ENCODE measurements at places on chromosomes 7 and 10.

DNA sequence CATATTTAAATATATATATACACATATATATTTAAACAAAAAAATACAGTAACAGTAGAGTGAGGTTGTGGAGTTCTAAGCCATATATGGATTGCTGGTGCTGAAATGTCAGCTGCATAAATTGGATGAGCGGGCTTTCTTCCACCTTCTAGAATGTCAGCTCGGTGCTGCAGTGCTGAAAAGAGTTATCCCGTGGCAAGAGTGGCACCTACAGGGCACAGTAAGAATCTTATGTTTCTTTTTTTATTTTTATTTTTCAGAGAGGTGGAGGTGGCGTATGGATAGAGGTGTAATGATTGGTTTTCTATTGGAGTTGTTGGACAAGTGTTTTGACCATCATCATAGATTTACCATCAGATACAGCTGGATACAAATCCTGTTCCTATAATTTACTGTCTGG lies 86.2 kb upstream of the DYNC1I1 start:
- DNase-seq, result peak; percentile 39

DNA sequence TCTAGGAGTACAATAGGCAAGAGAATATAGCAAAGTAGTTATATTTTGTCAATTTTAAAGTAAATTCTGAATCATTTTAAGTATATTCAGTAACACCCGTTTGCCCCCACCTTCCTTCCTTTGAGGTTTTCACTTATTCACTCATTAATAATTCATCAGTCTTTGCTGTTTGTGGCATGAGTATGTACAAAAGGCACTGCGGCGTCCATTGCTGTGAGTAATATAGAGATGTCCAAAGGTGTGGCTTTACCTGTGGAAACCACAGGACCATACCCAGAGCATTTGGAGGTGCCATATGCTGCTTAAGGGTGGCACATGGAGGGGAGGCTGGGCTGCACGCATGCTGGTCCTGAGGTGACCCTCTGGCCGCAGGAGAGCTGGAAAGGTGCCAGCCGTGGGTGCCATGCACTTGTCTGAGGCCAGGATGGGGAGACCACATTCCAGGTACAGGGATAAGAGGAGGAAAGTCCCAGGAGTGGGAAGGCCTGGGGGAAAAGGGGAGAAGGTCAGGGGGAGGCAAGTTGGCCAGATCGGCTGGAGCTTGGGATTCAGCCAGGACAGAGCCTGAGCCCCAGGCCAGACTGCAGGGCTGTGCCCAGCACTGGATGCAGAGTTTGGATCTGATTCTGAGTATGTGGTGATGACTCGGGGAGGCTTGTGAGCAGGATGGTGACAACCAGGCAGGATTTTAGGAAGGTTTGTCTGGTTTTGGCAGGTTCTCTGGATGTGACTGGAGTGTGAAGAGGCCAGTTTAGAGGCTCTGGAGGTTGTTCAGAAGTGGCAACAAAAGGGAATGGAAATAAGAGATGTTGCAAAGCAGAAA lies 223.4 kb downstream of the MGMT start:
- DNase-seq, result no peak

DNA sequence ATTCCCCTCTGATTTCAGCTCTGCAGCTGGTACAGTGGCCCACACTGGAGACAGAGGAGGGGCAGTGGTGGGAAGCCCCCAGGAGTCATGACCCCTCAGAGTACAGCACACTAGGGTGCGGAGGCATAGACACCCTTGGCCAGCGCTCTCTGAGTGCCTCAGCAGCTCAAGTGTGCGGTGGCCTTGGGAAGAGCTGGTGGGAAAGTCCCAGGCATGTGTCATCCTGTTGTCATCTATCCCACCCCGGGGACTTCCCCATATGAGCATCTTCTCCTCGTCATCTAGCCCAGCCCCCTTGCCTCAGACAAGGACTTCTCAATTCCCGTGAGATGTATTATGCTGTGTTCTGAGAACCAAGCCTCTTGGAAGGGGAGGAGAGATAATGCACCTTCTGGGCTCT lies 15.6 kb upstream of the PPIF start:
- DNase-seq, result peak; percentile 97

GRCh38 chr10:37289833-37290464 lies 164.6 kb downstream of the ANKRD30A start:
- DNase-seq, result no peak

GRCh38 chr7:101527844-101528667 lies 101.0 kb downstream of the MYL10 start:
- peak; percentile 69 for DNase-seq

DNA sequence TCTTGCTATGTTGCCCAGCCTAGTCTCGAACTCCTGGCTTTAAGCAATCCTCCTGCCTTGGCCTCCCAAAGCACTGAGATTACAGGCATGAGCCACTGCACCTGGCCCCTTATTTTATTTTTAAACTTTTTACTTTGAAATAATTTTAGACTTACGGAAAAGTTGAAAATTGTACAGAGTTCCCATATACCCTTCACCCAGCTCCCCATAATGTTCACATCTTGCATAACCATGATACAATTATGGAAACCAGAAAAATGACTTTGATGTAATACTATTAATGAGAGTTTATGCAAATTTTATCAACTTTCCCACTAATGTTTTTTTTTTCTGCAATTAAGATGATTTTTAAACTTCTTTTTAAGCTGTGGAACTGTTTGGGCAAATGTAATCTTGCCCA lies 58.3 kb downstream of the CDH23 start:
- DNase-seq, result no peak

- DNase-seq, result no peak
These were observed 13.9 kb downstream of the BUD31 start for GRCh38 chr7:99422625-99423024.

- no peak for DNase-seq
These were observed 50.9 kb downstream of the DOCK1 start for GRCh38 chr10:126955934-126956711.

DNA sequence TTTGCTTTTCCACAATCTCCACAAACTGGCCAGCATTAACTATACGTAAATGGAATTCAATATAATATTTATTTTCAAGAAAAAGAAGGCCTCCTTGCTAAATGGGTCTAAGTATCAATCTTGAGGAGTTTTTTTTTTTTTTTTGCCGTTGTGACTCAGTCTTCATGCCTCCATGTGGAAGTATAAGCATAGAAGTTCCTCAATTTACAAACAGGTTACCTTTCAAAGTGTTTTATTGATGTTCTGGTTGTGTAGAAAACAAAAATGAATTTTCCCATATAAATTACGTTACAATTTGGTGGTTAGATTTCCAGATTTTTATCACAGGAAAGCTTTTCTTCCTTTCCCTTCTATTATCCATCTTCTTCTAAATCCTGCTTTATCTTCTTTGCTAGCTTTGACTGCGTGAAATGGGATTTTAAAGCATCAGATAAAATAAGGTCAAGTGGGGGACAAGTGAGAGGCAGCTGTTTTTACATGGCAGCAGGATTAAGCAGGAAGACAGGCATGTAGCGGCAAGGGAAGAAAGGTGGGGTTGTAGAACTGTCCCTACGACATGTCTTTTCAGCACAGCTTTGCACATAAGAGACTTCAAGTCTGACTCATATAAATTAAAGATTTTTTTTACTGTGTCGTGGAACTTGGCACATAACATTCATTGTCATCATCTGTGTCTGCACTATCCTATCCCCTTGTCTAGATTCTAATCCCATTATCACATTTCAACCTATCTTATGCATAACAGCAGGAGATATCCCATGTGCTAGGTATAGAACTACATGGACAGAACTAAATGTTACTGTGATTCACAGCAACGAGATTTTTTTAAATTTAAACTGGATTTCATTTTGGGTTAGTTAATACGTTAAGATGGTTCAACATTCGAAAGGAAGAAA lies 135.3 kb upstream of the FAM3C start:
- DNase-seq, result no peak

DNA sequence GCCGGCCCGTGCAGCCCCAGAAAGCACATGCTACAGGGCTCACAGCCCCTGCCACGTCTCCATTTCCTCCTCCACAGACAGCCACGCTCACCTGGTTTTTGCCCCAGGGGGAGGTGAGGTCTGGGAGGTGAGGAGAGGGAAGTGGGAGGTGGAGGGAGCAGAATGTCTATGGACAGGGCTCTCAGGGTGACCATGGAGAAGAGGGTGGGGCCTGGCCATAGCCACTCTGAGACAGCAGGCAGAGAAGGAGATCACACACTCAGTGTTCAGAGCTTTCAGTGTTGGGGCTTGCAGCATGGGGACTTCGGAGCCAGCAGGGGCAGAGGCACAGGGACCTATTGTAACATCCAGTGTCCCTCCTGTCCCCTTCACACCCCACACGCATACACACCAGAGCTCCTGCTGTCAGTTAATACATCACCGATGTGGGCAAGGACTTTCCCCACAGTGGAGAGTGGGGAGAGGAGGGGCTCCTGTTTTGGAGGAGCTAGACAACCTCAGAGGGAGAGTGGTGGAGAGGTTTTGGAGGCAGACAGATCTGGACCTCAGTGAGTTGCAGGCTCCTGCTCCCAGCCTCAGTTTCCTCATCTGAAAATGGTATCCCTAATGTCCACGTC lies 14.4 kb downstream of the WDFY4 start:
- DNase-seq, result no peak

DNA sequence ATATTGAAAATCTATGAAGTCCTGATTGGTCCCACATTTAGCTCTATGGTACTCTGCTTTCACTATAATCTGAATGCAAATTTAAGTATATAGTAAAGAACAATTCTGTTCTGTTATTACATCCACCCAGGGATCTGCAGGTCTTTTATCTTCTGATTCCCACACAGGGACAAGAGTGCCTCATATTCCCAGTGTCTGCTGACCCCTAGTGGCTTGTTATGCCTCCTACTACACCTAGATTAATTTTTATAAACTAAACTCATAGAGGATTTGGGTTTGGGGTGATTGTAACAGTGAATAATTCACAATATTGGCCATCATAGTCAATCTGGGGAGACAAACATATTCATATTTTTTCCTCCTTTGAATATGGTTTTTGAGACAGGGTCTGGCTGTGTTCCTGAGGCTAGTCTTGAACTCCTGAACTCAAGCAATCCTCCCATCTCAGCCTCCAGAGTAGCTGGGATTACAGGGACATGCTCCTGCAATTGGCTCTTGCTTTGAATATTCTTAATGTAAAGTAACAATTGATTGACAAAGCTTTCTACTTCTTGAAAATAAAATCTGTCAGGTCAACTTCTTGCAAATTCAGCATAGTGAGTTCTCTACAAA lies 282.1 kb downstream of the KCND2 start:
- DNase-seq, result peak; percentile 47

DNA sequence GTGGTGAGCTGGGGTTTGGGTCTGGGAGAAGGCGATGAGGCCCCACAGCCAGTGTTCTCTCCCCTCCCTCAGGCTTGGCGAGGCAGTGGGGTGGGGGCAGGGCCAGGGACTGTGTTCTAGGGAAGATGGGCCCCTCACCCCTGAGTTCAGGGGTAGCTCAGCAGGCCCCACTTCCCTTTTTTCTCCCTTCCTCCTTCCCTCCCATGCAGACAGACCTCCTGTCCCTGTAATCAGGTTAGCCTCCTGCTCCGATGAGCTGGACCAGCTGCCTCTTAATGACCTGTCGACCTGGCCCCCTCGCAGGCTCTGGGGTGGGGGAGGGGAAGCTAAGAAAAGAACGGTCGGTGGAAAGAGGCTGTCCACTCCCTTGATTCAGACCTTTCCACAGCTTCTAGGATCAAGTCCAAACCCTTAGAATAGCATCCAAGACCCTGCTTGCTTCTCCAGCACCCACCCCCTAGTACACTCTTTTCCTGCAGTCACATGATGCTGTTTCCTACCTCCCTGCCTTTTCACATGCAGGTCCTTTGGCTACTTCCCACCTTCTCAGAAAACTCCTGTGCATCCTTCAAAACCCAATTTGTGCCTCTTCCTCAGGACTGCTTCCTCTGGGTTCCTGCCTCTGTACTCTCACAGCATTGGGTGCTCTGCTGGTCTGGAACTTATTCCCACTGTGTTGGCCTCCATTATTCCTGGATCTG lies 64.1 kb downstream of the ZMIZ1 start:
- DNase-seq, result no peak

GRCh38 chr7:80732630-80733029 lies 94.2 kb downstream of the CD36 start:
- no peak for DNase-seq

- no peak for DNase-seq
These were observed 147.3 kb downstream of the PFKFB3 start for GRCh38 chr10:6349846-6350535.

DNA sequence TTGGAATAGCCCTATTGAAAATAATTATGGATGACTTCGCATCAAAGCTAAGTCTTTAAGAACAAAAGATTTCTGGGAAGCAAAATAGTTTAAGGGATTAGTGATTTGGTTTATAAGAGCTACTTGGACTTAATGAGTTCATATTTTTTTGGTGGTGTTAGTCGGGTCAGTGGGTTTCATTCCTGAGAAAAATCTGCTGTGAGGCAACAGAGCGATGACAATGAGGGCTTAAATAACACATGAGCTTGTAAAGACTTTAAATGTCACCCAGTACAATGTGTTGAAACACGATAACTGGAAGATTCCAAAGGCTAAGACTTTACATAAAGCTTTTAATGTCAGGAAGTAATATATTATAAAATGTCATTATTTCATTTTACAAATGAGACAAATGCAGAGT lies 178.8 kb downstream of the ARL4A start:
- DNase-seq, result no peak

GRCh38 chr10:84626397-84627087 lies 298.2 kb downstream of the CCSER2 start:
- DNase-seq, result no peak

GRCh38 chr10:25226775-25227682 lies 52.2 kb downstream of the GPR158 start:
- peak; percentile 22 for DNase-seq

DNA sequence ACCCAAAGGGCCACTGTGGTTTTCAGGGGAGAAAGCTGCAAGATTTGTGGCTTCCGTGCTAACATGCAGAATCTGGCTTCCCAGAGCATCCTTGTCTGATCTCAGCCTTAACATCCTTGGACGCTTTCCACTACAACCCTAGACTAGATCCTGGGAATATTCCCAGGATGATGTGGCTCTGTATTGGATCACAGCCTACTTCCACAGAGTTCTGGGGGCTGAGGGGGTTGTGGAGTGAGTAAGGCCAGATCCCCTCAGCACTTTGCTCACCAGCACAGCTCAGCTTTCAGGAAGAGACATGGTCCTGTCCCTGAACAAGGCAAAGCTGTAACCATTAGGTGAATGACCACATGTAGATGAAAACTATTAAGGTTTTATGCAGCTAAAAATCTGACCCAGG lies 241.3 kb upstream of the MYO3A start:
- no peak for DNase-seq

DNA sequence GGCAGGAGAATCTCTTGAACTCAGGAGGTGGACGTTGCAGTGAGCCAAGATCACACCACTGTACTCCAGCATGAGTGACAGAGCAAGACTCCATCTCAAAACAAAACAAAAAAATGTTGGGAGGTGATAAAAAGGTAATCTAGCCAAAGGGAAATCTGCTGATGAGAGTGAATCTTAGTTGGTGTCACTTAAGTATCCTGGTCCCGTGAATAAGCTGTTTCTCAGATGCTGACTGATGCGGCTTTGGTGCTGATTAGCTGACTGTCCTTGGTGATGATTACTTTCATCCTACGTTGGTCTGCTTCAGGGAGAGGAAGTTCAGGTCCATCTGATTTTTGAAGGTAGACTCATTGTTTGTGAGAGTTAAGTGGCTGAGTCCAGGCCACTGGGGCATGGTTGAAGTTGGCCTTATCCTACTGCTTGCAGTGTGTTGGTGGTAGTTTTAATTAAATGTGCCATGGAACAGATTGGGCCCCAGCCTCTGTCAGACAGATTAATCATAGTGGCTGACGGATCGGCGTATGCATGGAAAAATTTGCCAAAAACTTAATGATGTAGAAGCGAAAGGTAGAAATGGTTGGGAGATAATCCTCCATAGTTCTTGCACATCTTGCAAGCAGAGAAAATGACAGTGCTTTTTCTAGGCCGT lies 17.4 kb upstream of the TMEM236 start:
- no peak for DNase-seq

- DNase-seq, result no peak
These were observed 158.5 kb downstream of the C7orf25 start for GRCh38 chr7:42753367-42753766.
